Uterus (tissue), 4 donors: ENCODE measurements at places on chromosomes 3 and 15. TPM values are rescaled to one million over a fixed set of nuclear protein-coding genes. Genes with fewer than 3 reads are reported as not detected.

The HES1 gene
- total RNA-seq = 23.1 TPM

The AAGAB gene
- 44.8 TPM for total RNA-seq

The SENP7 gene
- 45.2 TPM for total RNA-seq

The KAT2B gene
- total RNA-seq = 52.1 TPM

The TMEM108 gene
- total RNA-seq = not detected

The KCNMB2 gene
- total RNA-seq = 2.3 TPM

The GABRR3 gene
- not detected for total RNA-seq

The MKRN2OS gene
- not detected for total RNA-seq

The BCL2A1 gene
- 12.6 TPM for total RNA-seq

The MDFIC2 gene
- not detected for total RNA-seq

The POLQ gene
- total RNA-seq = 5.8 TPM

The LMAN1L gene
- not detected for total RNA-seq

The GOLGA8H gene
- 1.7 TPM for total RNA-seq

The MAP1A gene
- total RNA-seq = 27.6 TPM

The CCR1 gene
- total RNA-seq = 5.0 TPM

The CPNE9 gene
- not detected for total RNA-seq

The HHLA2 gene
- 1.0 TPM for total RNA-seq

The LRRK1 gene
- 36.6 TPM for total RNA-seq

The CAND2 gene
- total RNA-seq = 32.1 TPM

The XCR1 gene
- not detected for total RNA-seq

The ACAA1 gene
- 41.9 TPM for total RNA-seq

The CALML4 gene
- total RNA-seq = 7.4 TPM

The GOLGA8J gene
- total RNA-seq = not detected

The TICRR gene
- total RNA-seq = not detected

The RABL3 gene
- 54.6 TPM for total RNA-seq

The OXTR gene
- total RNA-seq = 1.5 TPM

The PAK2 gene
- total RNA-seq = 65.8 TPM

The RTP3 gene
- not detected for total RNA-seq

The CILP gene
- total RNA-seq = 12.9 TPM

The CFAP20DC gene
- 5.1 TPM for total RNA-seq

The WNT7A gene
- 0.21 TPM for total RNA-seq

The FETUB gene
- total RNA-seq = not detected

The CIB2 gene
- 11.3 TPM for total RNA-seq

The RBMS3 gene
- 45.9 TPM for total RNA-seq

The FAM227B gene
- total RNA-seq = 2.6 TPM
